ENCODE measurements at places on chromosomes 2 and 18. TPM values are rescaled to one million over a fixed set of nuclear protein-coding genes. Genes with fewer than 3 reads are reported as not detected.

DNA sequence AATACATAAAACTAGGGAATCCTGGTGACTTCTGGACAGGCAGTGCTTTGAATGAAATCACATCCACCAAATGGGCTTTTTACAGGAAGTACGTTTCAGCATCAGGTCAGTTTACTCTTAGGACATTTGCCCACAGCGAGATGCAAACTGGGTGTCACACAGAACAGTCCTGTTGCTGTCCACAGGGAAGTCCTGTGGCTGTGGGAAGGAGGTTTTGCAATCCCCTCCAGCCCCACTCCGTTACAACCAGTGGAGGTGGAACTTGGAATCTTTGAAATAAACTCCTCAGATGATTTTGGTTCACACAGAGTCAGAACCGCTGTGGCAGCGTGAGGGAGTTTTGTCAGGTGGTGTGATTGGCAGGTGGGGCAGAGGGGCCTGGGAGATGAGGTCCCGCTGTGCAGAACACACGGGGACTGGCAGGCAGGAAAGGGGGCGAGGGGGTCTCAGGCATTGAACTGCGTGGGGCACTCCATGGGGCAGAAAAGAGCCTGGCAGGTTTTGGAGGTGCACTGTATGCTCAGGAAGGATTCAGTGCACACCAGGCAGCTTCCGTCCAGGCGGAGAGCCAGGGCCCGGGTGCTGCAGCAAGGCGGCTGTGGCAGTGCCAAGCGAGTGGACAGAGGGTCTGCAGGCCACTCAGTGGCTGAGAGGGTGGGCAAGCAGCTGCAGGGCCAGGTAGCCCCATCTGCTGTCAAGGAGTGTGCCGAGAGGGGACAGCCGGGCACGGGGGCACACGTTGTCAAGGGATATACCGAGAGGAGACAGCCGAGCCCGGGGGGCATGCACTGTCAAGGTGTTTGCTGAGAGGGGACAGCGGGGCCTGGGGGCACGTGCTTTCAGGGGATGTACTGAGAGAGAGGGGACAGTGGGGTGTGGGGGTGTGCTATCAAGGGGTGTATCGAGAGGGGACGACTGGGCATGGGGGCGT, 148.7 kb downstream of the LDLRAD4 start:
- DNase-seq: no peak

- no peak for DNase-seq
Measured at GRCh38 chr2:167652401-167652800, 595.0 kb downstream of the STK39 start.

GRCh38 chr2:6640621-6641015, 225.1 kb downstream of the CMPK2 start:
- DNase-seq: no peak

DNA sequence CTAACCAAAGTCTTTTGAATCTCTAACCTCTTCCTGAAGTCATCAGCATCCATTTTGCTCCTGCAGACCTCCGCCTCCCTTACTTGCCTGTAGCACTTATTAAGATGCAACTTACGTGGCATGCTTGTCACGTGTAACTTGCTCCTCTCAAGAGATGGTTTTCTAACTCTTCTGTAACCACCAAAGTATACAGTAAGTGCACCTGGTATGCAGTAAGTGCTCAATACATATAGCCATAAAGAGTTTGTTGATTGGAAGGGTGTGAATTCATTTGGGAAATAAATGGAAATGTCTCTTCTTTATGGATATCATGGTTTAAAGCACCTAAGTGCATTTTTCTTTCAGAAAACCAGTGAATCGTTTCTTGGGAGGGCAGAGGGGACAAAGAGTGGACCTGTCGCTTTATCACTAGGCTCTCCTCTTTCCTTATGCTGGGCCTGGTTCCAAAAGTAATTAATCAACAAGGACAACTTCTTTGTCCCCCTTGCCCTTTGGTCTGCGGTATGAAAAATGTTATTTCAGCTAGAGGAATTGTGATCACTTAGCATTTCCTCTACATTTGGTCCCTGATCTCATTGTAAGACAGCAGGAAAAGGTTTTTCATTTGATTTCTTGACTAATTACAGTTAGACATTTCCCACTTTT, 370.0 kb upstream of the SPRED2 start:
- peak; percentile 30 for DNase-seq

DNA sequence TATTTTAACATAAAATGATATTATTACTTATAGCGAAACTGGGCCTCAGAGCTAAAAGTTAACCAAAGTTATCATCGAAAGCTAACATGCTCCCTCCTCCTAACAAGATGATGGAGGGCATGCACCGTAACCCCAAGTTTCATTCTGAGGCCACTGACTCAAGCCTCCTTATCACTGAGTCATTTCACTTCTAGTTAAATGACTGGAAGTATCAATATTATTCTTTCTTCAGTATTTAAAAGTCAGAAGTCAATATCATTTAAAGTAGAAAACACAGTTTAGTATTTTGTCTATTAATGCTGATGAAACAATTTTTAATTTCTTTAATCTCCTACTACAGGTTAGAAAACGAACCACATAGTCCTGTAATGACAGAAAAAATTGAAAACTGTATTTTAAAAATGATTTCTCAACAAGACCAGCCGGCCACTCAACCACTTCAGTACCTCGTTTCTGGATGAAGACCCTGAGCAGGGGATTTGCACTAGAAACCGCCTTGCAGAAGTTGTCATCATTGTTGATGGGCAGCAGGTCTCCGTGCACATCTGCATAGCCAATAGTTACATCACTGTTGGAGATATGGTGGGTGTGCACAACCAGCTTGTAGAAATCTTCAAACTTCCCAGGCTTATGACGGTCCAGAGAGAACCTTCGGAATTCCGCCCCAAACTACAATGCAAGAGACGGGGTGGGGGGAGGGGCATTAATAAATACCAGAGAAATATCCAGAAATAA, 44.9 kb downstream of the PARD6G start:
- no peak for DNase-seq

- DNase-seq: no peak
Measured at GRCh38 chr2:237097326-237097910, 11.7 kb downstream of the COPS8 start.

DNA sequence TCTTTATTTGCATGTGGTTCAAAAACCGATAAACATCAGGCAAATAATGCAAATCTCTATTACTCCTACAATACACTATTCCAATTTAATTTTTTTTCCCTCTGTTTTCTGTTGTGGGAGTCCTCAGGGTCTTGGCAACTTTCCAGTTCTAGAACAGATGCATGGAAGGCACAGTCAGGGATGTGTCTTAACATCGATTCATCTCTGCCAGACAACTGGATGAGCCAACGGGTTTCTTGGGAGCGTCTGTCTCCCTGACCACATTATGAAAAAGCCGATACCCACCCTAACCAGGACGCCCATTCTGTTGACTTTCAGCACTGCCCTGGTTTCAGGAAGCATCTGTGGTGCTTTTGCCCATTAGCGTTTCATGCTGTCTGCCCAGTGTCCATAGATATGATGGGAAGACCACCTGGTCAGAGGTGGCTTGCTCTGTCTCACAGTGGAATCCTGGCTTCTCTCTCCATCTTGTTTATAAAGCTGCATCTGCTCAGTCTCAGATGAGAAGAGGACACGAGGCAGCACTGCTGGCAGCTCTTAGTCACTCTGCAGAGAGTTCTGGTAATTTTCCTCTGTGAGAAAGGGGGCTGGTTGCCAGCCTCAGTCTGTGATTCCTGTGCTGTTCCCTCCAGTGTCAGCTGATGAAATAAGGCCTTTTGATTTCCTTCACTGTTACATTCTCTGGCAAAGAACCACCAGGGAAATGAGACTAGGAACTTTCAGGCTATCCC, 57.9 kb upstream of the KCNE4 start:
- peak; percentile 82 for DNase-seq

GRCh38 chr2:189179570-189179950, at the start of gene COL5A2:
Gene COL5A2 (minus strand): TSS chr2:189179761. CDS start chr2:189179604, 157 bp downstream.
- DNase-seq: peak; percentile 88

- no peak for DNase-seq
Measured at GRCh38 chr18:75654386-75654785, 226.9 kb upstream of the SMIM21 start.

DNA sequence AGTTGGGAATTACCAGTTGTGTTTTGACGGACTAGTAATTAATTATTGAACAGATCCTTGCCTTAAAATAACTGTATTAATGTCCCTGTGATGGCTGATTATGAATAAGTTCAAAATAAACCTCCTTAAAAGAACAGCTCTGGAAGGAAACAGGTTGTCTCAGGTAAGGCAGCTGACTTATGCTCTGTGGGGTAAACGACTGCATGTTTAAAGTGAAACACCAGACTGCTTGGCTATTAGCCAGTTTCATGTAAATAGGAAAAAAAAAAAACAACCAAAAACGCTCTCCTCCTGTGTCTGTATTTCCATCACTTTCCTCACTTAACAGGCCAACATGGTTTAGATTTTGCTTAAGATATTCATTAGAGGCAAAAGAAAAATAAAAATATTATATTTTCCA, 243.6 kb downstream of the TMEM182 start:
- no peak for DNase-seq

- no peak for DNase-seq
Measured at GRCh38 chr2:158629116-158629515, 166.0 kb upstream of the DAPL1 start.

- DNase-seq: no peak
Measured at GRCh38 chr18:70037431-70038061, 89.9 kb upstream of the CD226 start.

DNA sequence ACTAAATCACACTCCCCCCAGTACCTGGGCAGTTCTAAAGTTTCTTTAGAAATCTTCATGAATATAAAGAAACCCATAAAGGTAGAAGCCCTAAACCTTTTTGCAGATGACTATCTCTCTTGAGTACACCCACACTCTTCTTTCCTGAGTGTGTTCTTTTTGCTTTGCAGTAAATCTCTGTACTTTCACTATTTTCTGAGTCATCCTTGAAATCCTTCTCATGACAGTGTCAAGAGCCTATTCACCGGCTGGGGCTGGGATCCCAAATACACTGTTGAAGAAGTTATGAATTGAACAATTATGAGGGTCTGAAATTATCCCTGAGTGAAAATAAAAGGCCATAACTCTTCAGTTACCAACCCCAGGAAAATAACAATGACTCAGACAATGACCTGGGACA, 133.9 kb upstream of the CCDC195 start:
- DNase-seq: no peak

- DNase-seq: no peak
Measured at GRCh38 chr2:23410596-23410995, 25.6 kb downstream of the KLHL29 start.

DNA sequence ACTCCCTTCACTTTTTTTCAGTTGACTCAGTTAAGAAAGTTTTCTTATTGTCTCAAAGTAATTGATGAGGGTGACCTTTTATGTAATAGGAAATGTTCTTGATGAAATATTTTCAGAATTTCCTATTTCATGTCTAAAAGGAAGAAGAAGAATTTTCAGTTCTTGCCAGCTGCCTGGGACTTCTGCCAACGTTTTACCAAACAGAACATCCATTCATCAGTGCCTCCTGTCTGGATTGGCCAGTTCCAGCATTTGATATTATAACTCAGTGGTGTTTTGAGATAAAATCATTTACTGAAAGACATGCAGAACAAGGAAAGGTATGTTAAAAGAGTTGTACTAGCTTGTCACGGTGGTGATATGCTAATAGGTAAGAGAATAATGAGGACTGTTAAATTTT, 104.7 kb upstream of the MYO3B start:
- DNase-seq: peak; percentile 73

EFR3B gene
- 2.3 TPM for total RNA-seq

ADGRF3 gene
- not detected for total RNA-seq

MAP3K19 gene
- total RNA-seq: 1.1 TPM

INPP5D gene
- 42.0 TPM for total RNA-seq

MC4R gene
- not detected for total RNA-seq

TSPYL6 gene
- total RNA-seq: not detected
